CD4-positive, alpha-beta T cell (primary cell): ENCODE measurements at places on chromosomes 2 and 18. TPM values are rescaled to one million over a fixed set of nuclear protein-coding genes. Genes with fewer than 3 reads are reported as not detected.

DNA sequence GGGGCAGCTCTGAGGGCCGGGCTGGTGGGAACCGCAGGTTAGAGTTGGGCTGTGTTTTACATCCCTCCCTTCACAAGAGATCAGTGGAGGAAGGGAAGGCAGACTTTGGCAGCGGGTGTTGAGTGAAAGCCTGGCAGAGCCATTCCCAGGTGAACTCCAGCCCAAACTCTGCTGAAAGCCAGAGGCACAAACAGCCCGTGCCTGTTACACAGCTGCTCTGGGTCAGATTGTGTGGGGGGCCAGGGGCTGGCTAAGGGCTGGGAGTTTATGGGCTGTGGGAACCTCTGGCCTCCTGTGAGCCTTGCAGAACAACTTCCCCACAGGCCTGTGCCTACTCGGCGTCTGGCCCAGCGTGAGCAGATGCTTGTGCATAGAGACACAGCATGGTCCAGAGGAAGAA, 286.8 kb downstream of the CLIP4 start:
- H3K27me3 ChIP-seq, result no peaks in the 10 kb centered on the region
- DNase-seq, result no peak
- no peaks in the 10 kb centered on the region for H3K4me1 ChIP-seq
- no peak overlapping the region for H3K4me3 ChIP-seq
- no peak overlapping the region for H3K27ac ChIP-seq

GRCh38 chr2:186307871-186308270, 178.2 kb upstream of the ZC3H15 start:
- H3K36me3 ChIP-seq, result no peaks in the 10 kb centered on the region
- H3K4me3 ChIP-seq, result no peak overlapping the region
- H3K4me1 ChIP-seq, result no peaks in the 10 kb centered on the region
- DNase-seq, result no peak
- H3K27me3 ChIP-seq, result no peaks in the 10 kb centered on the region
- H3K27ac ChIP-seq, result no peak overlapping the region

DNA sequence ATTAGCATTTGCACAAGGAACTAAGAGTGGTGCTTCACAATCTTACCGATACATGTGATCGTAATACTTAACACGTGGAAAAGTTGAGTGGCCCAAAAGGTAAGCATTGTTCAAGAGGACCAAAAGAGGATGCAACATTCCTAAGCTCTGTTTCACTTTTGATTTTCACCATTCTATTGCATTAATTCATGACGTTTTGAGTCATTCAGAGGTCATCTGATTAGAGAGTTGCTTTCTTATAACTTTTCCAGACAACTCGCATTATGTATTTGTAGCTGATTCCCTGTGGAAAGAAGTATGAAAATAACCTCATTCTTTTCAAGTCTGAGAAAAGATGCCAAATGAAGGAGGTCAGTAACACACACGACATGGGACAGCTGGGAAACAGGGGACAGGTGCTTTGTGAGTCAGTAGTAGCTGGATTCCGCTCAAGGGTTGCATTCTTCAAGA, 344.4 kb downstream of the RND3 start:
- no peaks in the 10 kb centered on the region for H3K4me1 ChIP-seq
- H3K36me3 ChIP-seq, result no peaks in the 10 kb centered on the region
- DNase-seq, result no peak
- H3K27ac ChIP-seq, result no peak overlapping the region
- no peaks in the 10 kb centered on the region for H3K27me3 ChIP-seq
- no peak overlapping the region for H3K4me3 ChIP-seq

- H3K27ac ChIP-seq, result no peak overlapping the region
- no peak overlapping the region for H3K4me3 ChIP-seq
- no peak for DNase-seq
- H3K27me3 ChIP-seq, result no peaks in the 10 kb centered on the region
- H3K4me1 ChIP-seq, result no peaks in the 10 kb centered on the region
Observed at GRCh38 chr18:72623444-72623843, 79.3 kb upstream of the CBLN2 start.

DNA sequence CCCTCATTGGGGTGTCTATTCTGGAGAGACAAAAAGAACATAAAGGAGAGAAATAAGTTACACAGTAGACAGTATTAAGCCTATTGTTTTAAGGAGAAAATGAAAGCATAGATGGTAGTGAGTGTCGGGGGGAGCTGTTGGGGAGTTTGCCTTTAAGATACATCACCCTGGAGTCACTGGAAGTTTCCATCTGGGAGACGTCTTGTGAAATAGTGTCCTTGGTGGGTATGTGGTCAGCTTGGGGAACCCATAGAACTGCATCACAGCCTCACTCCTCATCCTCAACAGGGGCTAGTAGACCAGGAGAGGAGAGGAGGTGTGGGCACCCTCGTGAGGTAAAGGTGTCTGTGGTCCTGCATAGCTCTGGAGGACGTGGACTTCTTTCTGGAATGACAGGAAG, 60.6 kb downstream of the RNF144A start:
- no peaks in the 10 kb centered on the region for H3K27me3 ChIP-seq
- H3K27ac ChIP-seq, result no peak overlapping the region
- DNase-seq, result no peak
- no peak overlapping the region for H3K4me3 ChIP-seq

- no peak overlapping the region for H3K27ac ChIP-seq
- no peak for DNase-seq
- no peaks in the 10 kb centered on the region for H3K36me3 ChIP-seq
- no peak overlapping the region for H3K4me3 ChIP-seq
- H3K27me3 ChIP-seq, result no peaks in the 10 kb centered on the region
Observed at GRCh38 chr2:235230821-235231601, 262.8 kb upstream of the AGAP1 start.

- no peak for DNase-seq
- H3K4me1 ChIP-seq, result no peaks in the 10 kb centered on the region
- H3K4me3 ChIP-seq, result no peak overlapping the region
- H3K27me3 ChIP-seq, result no peaks in the 10 kb centered on the region
Observed at GRCh38 chr2:213266421-213266820, 17.8 kb upstream of the SPAG16 start.

GRCh38 chr2:8684878-8685696, 3.2 kb downstream of the ID2 start:
- no peaks in the 10 kb centered on the region for H3K36me3 ChIP-seq
- peak; percentile 29 for DNase-seq
- peaks cover 19% of the 10 kb centered on the region for H3K4me1 ChIP-seq

GRCh38 chr2:240452462-240453256, 17.2 kb downstream of the GPC1 start:
- no peak overlapping the region for H3K4me3 ChIP-seq
- H3K27me3 ChIP-seq, result peaks cover 62% of the 10 kb centered on the region
- peaks cover 21% of the 10 kb centered on the region for H3K4me1 ChIP-seq
- H3K36me3 ChIP-seq, result no peaks in the 10 kb centered on the region
- DNase-seq, result no peak

DNA sequence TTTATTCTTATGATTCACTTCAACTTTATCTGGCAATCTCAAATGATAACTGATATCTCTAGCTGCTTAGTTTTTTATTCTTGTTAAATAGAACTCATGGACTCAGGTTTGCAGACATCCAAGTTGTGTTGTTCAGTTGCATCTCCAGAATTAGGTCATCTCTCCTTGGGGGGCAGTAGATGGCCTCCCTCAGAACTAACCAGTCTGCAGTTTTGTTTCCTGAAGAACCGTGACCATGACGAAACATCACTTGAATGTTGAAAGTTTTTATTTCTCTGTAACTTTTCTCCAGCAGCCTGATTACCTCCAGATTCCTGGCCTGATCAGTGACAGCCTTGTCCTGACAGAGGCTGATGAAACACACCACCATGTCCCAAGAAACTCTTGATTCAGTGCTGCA, 321.5 kb downstream of the GALNT13 start:
- no peaks in the 10 kb centered on the region for H3K27me3 ChIP-seq
- no peaks in the 10 kb centered on the region for H3K36me3 ChIP-seq
- no peaks in the 10 kb centered on the region for H3K4me1 ChIP-seq
- no peak overlapping the region for H3K27ac ChIP-seq

GRCh38 chr2:241356871-241357260, 781 bp downstream of the FARP2 start:
- H3K27ac ChIP-seq, result no peak overlapping the region
- no peaks in the 10 kb centered on the region for H3K27me3 ChIP-seq
- H3K4me3 ChIP-seq, result peak overlapping the region; percentile 55
- peaks cover 2% of the 10 kb centered on the region for H3K36me3 ChIP-seq
- peaks cover 20% of the 10 kb centered on the region for H3K4me1 ChIP-seq

CYP26B1 gene
- 0.05 TPM for total RNA-seq

TEKT4 gene
- not detected for total RNA-seq

SYT4 gene
- total RNA-seq, result 0.31 TPM

INHA gene
- total RNA-seq, result not detected

WDR43 gene
- total RNA-seq, result 62.4 TPM

CCDC121 gene
- 0.47 TPM for total RNA-seq
